ENCODE measurements at places on chromosomes 6 and 20.
A peak's percentile ranks its signal among the peaks of the same experiment; 100 is the strongest.

- DNase-seq: peak; percentile 85
These were observed 45.5 kb upstream of the AFDN start for GRCh38 chr6:167781066-167781767.

DNA sequence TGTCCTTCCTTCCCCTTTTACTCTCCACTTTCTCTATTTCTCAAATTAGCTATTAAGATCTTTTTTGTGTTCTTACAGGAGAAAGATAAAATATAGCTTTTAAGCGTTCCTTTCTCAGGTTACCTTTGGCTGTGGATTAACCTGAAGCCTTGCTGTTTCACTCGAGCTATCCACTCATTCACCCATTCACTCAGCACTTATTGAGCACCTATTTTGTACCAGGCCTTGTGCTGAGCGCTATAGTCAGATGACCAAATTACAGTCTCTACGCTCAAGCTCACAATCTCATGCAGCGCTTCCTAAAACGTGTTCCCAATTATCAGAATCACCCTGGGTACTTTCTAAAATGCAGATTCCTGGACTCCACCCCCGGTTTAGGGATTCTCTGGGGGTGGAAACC, 1.8 kb upstream of the CEP250 start:
- peak; percentile 42 for DNase-seq

- DNase-seq: no peak
These were observed 25.6 kb upstream of the HLA-A start for GRCh38 chr6:29916741-29917140.

DNA sequence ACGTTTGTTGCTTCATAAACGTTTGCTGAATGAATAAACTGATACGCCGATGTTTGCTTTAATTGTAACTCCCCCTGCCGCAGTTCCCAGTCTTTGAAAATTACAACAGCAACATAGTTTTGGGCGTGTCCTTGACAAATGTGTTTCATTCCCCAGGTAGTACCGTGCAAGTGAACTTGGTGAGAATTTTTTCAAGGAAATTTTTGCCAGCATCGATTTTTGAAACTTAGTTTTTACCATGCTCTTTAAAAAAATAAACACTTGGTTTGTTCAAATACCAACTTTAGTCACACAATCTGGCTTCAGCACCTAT, 60.1 kb downstream of the FAM217A start:
- DNase-seq: no peak

GRCh38 chr6:68240726-68241125, 394.4 kb upstream of the ADGRB3 start:
- DNase-seq: no peak

DNA sequence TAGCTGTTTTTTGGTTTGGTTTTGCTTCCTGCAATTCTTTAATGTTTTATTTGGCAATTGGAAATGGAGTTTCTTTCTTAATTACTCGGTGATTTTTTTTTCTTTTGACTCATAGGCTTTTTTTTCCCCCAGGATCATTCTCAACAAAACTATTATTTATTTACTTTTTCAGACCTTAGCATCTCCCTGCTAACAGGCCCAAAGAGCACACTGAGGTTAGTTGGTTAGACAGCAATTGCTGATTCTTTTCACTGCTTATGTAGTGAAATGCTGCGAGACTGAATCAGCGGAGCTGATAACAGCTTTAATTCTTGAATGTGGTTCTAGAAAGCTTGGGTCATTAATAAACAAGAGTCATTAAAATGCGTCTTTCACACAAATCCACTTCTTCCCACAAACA, 79.1 kb upstream of the ZFP64 start:
- DNase-seq: no peak

GRCh38 chr6:5308066-5308465, 46.8 kb downstream of the FARS2 start:
- no peak for DNase-seq

DNA sequence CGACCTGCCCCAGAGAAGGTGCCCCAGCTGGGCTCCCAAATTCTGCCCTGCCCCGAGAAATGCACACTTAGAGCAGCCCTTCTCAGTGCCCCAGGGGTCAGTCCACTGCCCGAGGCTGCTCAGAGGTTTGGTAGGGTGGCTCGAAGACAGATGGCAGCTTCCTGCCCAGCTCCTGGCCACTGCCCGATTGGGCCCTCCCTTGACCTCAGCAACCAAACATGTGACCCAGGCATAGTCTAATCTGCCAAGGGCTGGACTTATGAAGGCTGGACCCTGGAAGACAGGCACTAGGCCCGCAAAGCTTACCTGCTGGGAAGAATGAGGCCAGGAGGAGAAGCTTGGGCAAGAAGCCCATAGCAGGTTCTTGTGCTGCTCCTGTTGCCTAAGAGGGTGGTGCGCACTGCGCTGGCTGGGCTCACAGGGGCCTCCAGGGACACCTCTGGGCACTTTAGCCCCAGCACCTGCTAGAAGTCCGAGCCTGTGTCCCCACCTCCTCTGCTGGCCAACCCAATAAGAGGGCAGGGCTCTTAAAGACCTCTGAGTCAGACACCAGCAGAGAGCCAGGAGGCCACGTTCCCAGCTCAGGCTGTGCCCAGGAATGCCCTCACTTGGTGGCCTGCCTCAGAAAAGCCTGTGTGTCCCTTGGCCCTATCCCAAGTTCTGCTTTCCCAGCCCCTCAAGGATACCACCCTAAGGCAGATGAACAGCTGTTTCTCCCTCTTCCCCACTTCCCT, 5.5 kb downstream of the SIGLEC1 start:
- DNase-seq: no peak

- no peak for DNase-seq
These were observed 500.2 kb downstream of the TENT5A start for GRCh38 chr6:81252231-81252630.

GRCh38 chr6:15329197-15329671, 83.4 kb downstream of the JARID2 start:
- peak; percentile 18 for DNase-seq

- DNase-seq: no peak
These were observed 304.9 kb downstream of the EYA4 start for GRCh38 chr6:133546098-133546497.

DNA sequence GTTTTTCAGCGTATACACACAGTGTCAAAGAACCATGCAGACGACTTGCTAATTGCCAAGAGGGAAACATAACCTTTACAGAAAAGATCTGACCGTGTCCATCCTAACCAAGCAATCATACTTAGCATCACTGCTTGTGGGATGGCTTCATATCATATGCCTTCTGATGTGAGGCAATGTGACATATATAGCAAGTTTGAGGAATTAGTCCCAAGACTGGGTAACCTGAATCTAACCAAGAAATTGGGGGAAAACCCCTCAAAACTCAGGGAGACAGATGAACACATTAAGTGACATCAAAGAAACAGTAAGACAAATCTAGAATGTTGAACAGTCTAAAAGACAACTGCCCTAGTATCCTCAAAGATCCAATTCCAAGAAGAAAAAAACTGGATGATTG, 18.4 kb downstream of the GNL1 start:
- no peak for DNase-seq

DNA sequence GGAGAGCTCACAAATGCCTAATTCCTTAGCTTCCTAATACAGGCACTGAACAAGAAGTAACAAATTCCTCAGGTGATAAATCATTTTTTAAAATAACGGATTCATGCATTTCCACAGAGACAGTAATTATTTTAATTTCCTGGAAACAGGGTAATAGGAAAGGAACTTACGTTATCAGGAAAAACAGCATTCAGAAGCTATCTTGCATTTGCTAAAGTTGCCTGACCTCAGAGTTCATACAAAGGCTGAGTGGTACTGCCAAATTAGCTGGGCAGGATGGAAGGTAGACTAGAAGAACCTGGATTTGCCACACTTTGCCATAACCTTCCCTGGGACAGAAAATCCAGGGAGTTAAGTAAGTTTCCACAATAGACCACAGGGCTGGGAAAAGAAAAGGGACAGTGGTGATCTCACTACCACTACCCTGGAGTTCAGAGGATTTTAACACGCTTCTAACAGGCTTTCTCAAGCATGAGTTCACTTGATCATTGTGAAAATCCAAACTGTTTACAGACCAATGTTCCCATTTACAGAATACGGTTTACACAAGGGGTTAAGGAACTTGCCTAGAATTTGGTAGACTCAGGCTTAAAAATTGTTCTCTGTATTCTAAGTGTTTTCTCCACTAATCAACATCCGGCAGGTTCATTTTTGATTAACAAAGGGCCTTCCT, 57.0 kb downstream of the KIF13A start:
- DNase-seq: no peak

DNA sequence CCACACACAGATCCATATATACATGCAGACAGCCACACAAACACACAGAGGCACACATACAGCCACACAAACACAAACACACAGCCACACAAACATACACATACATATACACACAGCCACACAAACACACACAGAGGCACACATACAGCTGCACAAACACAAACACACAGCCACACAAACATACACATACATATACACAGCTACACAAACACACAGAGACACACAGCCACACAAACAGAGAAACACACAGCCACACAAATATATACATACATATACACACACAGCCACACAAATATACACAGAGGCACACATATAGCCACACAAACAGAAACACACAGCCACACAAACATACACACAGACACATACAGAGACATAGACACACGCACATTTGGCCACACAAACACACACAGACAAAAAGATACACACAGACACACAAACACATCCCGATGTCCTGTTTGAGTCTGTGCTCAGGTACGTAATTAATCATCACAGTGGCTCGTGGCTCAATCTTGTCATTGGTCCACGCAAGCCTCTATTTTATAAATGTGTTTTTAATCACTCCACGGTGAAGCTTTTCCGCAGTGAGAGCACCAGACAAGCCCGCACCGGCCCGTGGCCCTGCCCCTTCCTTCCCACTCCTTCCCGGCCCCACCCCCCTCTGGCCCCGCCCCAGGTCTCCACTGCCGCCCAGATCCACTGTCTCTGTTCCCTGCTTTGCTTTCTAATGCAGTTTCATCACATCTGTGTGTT, 135.3 kb downstream of the CDH4 start:
- peak; percentile 18 for DNase-seq
